ENCODE measurements at places on chromosomes 6 and 20.

DNA sequence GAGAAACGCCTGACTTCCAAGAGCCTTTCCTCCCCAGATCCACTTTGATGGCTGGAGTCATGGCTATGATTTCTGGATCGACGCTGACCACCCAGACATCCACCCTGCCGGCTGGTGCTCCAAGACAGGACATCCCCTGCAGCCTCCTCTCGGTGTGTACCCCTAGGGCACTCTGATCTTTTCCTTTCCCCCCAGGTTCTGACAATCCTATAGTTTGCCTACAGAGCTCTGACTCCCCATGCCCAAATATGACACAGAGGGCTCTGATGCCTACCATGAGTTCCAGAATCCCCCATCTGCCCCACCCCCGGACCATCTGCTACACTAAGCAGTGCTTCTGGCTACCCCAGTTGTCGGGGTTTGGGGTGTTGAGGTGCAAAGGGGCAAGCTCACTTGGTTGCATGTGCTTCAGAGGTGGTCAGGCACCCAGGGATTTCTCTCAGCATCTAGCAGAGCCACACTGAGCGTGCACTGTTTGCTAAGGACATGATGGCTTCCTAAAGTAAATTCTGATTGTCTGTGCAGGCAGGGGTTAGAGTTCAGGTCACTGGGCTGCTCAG, 24.0 kb upstream of the SGK2 start:
- DNase-seq = no peak

- DNase-seq = no peak
Observed at GRCh38 chr6:108715832-108716231, 132.4 kb upstream of the ARMC2 start.

- DNase-seq = no peak
Observed at GRCh38 chr20:43752561-43753301, 25.9 kb upstream of the GTSF1L start.

GRCh38 chr6:168041928-168042327, 37.1 kb downstream of the FRMD1 start:
- no peak for DNase-seq

- DNase-seq = peak; percentile 33
Observed at GRCh38 chr6:28648035-28648877, 122.6 kb downstream of the GPX5 start.
